Hematopoietic multipotent progenitor cell treated with erythropoietin and hydrocortisone succinate and interleukin-3 and kit ligand, for 15 days (in vitro differentiated cells): ENCODE measurements at places on chromosomes 2 and 18.

- DNase-seq = no peak
Observed at GRCh38 chr2:207432453-207432852, 97.3 kb upstream of the CREB1 start.

DNA sequence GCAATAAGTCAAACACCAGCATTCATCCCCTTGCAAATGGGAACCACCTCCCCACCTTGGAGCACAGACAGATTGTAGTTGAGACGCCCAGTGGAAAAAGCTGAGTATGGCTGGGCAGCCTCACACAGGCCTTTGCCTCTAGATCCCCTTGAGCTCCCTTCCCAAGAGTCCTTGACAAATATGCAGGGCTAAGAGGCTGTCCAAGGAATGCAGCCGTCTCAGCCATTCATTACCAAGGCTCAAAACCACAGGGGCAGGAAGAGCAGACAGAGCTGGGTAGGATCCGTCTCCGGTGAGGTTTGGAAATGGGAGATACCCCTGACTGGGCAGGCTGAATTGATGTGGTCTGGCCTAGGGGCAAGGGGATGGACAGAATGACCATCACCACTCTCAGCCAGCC, 557.1 kb downstream of the TNS1 start:
- DNase-seq = no peak

DNA sequence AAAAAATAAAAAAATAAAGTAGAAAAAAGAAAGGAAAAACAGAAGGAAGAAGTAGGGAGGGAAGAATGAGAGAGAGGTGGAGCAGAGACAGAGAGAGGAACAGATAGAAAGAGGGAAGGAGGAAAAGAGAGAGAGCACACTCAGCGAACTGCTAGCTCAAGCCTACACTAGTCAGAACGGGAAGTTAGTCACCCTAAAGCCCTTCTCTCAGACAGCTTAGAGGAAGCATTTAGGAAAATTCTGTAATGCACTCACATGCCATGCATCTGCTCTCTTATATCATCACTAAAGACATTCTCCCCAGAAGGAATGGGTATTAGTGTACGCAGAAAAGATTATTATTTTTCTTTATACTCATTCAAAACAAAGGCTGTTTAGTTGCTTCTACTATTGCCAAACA, 68.1 kb upstream of the SULT1C3 start:
- DNase-seq = no peak

DNA sequence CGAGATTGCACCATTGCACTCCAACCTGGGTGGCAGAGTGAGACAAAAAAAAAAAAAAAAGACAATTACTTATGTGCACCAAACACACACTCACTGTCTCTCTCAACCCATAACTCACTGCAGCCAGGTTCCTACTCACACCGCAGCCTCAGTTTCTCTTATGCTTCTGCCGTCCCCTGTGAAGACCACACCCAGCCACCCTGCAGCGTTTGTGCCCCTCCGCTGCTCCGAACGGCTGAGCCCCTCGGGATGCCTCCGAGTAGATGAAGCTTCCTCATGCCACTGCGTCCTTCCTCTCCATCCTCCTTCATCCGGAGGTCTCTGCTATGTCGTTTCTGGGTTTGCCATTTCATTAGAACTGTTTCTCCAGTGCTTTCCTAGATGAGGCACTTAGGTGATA, 160.1 kb downstream of the TWIST2 start:
- no peak for DNase-seq
